Fibroblast of gingiva (primary cell): ENCODE measurements at places on chromosomes 2 and 18.

DNA sequence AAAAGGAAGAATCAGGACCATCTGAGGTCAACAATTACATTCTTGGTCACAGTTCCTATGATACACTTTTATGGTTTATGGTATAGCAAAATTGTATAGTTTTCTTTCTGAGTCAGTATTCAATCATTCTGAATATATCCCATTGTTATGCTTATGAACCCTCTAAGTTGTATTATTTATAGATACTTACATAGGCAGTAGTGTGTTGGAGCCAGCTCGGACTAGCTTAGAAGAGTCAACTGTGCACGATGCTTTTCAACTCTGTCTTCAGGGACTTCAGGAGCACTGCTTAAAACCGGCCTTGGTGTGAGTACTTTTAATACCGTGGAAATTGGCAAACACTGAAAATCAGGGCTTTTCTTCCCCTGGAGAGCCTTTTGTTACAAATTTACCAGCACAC lies 215.7 kb downstream of the IKZF2 start:
- DNase-seq, result no peak

- DNase-seq, result no peak
Measured at GRCh38 chr18:8942909-8943545, 159.5 kb upstream of the NDUFV2 start.

DNA sequence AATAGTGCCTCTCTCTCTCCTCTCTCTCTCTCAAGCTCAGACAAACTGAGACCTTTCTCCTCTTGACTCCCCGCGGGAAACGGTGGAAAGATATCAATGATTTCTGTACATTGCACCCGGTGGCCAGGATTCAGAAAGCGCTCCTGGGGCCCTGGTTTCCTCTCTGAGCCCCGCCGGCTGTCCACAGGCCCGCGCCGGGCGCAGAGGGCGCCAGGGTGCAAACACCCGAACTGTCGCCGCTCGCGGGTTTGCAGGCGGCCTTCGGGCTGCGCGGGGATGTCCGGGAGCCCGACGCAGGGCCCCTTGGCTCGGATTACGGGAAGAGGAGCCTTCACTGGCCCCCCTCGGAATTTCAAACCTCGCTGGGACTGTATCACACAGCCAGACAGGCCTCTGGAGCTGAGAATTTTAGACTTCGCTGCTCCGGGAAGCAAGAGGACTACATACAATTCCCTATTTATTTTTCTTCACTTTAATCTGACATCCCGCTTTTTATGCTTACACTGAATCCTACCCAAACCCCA lies 5.2 kb upstream of the EN1 start:
- DNase-seq, result no peak

DNA sequence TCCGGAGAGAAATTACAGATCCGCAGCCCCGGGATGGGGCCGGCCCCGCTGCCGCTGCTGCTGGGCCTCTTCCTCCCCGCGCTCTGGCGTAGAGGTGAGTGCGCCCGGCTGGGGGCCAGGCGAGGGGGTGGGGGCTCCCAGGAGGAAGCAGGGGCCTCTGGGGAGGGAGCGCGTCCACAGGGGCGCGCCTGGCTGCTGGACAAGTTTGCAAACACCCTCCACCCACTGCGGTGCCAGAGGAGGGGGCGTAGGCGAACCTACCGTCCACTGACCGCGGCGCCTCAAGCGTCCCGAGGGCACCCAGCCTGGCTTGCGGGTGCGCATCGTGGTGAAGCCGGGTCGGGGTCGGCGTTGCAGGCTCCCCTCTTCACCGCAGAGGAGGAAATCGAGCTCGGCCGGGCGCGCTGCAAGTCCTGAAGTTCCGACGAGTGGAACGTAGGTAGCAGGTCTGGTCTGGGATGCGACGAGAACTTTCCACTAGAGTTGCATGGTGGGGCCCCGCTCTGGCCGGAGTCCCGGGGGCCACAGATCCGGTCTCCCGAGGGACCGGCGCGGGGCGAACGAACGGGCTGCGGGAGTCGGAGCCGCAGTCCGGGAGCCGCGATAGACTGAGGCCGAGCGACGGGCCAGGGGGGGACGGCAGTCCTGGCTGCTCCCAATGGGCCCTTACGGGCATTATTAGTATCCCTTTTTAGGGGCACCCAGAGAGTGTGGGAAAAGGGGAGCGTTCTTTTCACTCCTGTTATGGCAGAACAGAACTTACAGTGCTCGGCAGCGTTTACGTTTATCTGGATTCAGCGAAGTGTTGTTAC lies 502 bp downstream of the MERTK start:
- DNase-seq, result no peak

- DNase-seq, result no peak
Measured at GRCh38 chr2:154391051-154391450, 307.4 kb upstream of the KCNJ3 start.

DNA sequence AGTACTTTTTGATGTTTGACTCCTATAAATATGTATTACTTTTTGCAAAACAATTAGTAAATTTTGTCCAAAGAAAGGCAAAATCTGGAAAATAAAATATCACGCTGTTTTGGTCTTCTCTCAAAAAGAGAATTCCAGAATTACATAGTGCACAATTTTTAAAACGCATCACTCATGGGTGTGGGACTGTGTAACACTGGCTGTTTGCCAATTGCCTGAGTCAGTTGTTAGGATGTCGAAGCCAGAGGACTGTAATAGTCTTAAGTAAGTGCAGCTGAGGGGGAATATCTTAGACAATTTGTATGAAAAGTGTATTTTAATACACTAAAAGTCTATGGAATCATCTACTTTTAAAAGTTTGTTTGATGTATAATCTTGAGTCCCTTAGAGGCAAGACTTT lies 24.1 kb upstream of the EPHA4 start:
- peak; percentile 49 for DNase-seq

- DNase-seq, result no peak
Measured at GRCh38 chr2:223076573-223076972, 24.6 kb downstream of the KCNE4 start.

DNA sequence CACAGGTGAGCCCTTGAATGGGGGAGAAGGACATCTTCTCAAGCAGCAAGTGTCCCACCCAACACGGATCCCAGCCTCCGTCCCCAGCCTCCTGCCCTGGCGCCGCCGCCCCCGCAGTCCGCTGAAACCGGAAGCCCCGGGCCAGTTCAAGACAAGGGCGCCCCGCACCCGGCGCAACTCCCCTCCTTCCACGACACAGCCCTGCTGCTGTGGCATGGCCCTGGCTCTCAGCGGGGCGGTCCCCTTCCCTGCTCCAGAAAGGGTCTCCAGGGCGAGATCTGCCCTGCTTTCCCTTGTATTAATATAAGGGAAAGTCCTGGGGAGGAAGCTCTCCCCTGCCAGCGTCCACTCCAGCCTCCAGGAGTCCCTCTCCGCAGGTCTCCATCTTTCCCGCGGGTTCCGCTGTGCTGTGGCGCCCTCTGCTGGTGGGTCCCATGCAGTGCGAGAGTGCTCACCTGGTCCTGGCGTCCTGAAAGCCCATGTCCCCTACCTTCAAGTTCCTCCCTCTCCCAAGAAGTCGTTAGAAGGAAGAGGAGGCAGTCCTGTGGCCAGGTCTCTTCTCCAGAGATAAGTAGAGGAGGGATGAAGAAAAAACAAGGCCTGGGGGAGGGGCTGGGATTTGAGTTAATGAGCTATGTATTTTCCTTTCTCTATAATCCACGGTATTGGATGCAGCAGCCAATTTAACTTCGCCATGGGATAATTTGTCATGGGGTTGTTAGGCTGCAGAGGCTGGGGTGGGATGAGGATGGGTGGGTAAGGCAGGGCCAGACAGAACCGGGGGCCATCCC lies 176.0 kb downstream of the SMAD2 start:
- DNase-seq, result no peak

DNA sequence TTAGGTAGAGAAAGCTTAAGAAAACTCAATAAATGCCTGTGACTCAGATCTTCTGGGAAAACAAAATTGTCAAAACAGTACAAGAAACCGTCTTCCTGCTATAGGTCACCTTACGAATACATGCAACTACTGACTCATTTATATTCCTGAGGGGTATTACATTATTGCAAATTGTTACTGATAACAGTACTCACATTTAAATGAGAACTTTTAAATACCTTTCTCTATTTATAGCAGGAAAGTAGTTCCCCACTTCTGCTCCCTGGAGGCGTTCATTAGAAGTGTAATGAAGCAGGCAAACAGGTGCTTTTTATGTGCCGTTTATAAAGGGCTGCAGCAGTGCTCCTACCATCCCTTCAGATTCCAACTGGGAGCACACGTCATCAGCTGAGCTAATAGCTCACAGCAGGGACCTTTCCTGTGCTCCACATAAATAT lies 65.1 kb upstream of the RPRM start:
- DNase-seq, result no peak

DNA sequence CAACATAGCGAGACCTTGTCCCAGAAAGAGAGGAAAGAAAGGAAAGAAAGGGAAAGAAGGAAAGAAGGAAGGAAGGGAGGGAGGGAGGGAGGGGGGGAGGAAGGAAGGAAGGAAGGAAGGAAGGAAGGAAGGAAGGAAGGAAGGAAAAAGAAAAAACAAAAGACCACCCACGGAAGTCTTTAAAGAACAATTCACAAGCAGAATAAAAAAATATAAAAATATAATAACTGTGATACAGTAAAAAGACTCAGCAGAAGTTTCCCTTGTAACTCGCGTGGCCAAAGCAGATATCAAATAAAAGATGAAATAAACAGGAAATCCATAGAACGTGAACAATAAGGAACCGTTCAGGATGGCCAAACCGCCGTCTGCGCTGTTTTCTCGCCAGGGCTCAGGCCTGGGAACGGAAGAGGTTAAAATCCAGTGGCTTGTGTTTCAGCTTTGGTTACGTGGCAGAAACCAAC lies 1.2 kb upstream of the SLC1A4 start:
- no peak for DNase-seq

GRCh38 chr2:143132355-143132754 lies 3.1 kb downstream of the ARHGAP15 start:
- no peak for DNase-seq

GRCh38 chr2:25825238-25825637 lies 53.0 kb downstream of the ASXL2 start:
- no peak for DNase-seq

DNA sequence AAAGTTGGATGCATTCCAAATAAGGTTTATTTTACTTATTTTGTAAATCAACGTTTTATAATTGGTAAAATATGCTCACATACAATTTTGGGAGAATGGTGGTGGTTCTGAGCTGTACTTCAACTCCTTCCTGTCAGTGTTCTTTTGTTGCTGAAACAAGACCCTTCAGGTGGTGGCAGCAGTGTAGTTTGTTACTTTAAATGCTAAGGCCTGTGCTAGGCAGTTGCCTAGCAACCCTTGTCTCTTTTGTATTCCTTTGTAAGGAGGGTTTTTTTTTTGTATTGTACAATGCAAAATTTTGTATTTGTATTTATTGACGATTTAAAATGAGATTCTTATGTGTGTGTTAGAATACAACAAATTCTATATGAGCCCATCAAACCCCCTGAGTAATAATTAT lies 166.0 kb upstream of the FAM98A start:
- DNase-seq, result peak; percentile 20

- DNase-seq, result peak; percentile 59
Measured at GRCh38 chr2:45191146-45191863, 182.1 kb upstream of the SIX2 start.

DNA sequence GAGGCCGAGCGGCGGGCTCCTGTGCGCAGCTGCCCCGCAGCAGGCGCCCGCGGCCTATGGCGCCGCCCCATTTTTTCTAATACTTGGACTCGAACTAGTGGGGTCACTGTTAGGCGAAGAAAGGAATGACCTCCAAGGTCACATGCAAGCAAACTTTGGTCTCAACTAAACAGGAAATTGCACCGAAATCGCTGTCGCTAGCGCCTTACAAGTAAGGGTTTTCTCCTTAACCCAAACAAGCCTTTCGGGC lies 339 bp downstream of the ACAA2 start:
- peak; percentile 23 for DNase-seq

- DNase-seq, result no peak
Measured at GRCh38 chr2:216635171-216635570, 2.0 kb downstream of the IGFBP2 start.

GRCh38 chr2:187876554-187876953 lies 322.3 kb upstream of the TFPI start:
- DNase-seq, result no peak

DNA sequence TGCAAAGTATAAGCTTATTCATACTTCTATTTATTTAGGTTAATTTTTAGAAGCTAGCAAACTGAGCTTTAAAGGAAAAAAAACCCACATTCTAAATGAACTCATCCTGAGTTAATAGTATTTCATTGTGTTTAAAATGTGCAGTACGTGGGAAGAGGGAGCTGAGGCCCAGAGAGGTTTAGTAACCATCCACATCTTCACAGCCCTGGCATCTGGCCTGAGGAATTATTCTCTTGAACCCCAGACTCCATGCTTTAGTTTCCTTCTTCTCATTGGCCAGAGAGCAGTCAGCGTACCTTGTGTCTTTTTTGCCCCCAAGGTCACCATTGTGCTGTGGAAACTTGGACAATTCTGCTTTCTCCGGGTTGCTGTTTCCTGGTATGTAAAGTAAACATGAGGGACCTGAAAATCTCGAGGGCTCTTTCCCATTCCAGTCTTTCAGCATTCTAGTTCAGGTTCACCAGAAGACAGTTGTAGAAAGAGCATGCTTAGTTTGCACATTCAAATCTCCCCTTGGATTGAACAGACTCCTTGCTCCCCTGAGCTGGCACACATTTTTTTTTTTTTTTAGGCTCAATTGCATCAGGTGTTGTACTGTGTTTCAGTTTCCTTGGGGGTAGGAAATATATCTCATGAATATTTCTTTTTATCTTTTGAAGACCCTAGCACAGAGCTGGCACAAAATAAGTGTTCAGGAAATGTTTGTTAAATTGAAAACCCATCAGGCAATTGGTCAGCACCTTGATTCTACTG lies 81.4 kb downstream of the MYCN start:
- no peak for DNase-seq

GRCh38 chr2:19801367-19802080 lies 100.3 kb downstream of the TTC32 start:
- DNase-seq, result peak; percentile 93

DNA sequence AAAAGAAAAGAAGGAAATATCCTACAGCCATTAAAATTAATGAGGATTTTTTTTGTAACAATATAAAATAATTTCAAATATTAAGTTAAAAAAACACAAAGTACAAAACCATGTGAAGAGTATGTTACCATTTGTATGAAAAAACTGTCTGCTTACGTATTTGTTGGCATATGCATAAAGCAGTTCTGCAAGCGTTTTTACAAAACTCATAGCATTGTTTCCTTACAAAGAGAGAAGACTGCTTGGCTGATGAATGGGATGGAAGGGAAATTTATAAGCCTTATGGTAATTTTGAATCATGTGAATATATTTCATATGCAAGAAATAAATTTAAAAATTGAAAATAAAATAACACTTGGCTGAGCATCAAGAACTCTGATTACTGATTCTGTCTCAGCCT lies 63.1 kb downstream of the METTL4 start:
- no peak for DNase-seq

DNA sequence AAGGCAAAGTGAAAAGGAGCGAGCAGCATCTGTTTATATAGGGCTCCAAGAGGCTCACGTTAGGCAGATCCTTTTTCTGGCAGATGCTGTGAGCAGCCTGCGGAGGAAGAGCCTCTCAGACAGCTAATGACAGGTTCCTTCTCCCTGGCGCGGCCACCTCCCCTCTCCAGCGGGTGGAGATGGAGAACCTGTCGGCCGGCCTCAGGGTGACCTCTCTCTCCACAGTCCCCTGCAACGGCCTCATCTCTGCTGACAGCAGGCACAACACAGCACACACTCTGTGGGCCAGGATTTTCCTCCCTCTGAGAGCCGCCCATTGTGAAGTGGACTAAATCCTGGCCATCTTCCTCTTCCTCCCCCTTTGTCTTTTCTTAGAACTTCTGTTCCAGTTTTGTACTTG lies 119.8 kb downstream of the PRKCE start:
- peak; percentile 25 for DNase-seq

GRCh38 chr18:23301972-23302371 lies 151.1 kb upstream of the RIOK3 start:
- DNase-seq, result no peak
